Activated CD8-positive, alpha-beta memory T cell treated with anti-CD3 and anti-CD28 coated beads for 1 hour (primary cell): ENCODE measurements at places on chromosomes 7 and 10.

- no peak for DNase-seq
Observed at GRCh38 chr10:18501198-18501597, 150.2 kb downstream of the NSUN6 start.

- DNase-seq = no peak
Observed at GRCh38 chr7:106927536-106927935, 62.5 kb downstream of the PIK3CG start.

- no peak for DNase-seq
Observed at GRCh38 chr10:122165484-122166276, 105.4 kb upstream of the BTBD16 start.

- DNase-seq = no peak
Observed at GRCh38 chr10:22779331-22780019, 65.1 kb upstream of the PIP4K2A start.

DNA sequence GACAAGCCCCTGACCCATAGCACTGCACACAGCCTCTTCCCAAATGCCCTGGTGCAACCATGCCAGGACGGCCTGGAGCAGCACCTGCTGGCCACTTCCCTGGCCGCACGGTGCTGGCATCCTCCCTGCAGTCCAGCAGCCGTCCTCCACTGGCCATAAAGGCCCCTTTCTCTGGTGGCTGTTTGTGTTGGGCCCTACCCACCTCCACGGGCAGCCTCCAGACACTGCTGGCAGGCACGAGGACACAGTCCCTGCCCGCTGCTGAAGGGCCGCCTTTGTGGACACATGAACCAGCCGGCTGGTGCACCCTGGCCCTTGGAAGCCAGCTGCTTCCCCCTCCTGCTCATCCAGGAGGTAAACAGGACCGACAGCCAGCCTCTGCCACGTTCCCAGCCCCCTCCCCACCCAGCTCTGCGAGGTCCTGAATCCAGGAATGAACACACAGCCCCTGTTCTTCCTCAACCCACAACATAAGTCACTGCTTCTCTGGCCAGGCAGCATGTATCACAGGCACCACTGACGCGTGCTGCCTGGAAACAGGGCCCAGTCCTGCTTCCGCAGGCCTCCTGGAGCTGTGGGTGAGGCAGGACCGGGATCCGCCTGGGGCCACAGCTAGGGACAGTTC lies 43.8 kb downstream of the SPOCK2 start:
- no peak for DNase-seq

- DNase-seq = no peak
Observed at GRCh38 chr10:32095116-32095733, 39.0 kb upstream of the KIF5B start.
